NCI-H1417 (cell line): ENCODE measurements at places on chromosomes 5 and 9.

DNA sequence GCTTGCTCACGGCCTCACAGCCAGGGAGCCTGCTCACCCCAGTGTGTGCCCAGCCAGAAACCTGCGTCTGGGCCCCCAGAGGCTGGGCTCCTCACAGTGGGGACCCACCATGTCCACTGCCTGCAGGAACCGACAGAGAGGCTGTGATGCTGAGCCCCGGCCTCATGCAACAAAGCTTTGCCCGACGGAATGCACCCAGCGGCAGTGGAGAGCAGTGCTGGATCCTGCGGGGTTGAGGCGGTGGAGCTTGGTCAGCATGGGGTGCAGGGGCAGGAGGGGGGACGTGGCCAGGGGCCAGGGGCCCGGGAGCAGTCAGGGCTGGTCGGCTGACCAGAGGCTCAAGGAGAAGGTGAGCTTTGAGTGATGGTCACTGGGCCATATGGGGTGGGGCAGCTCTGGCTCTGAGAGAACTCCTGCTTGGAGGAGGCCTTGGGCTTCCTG lies 7.7 kb upstream of the CEP72 start:
- no peak for DNase-seq

DNA sequence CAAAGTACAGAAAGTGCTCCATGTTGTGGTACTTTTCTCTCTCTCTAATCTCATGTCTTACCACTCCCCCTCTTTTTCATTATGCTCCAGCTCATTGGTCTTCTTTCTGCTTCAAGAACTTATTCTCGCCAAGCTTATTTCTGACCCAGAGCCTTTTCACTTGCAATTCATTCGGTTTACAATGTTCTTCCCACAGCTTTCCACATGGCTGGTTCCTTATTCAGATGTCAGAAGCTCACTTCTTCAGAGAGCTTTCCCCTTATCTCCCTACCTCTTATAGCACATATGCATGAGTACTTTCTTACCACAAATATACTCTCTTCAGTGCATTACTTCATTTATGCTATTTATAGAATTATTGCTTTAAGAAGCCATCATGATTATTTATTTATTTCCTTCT lies 338.8 kb upstream of the ATP10B start:
- DNase-seq, result peak; percentile 2

DNA sequence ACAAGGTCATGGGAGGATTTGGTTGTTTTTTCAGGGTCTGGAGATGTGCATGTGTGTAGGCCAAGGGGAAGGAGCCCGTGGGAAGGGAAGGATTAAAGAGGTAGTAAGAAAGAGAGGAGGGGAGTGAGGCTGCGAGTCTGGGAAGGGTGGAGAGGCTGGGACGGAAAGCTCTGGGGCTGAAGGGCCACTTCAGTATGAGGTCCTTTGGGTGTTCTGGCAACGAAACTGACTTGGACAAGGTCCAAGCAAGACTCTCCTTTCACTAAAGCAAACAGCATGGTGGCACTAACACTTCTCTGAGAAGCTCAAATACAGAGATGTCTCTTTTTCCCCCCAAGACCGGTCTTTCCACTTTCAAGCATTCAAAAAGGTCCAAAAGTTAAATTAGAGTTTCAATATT lies 394.5 kb downstream of the ARHGEF28 start:
- DNase-seq, result peak; percentile 69

DNA sequence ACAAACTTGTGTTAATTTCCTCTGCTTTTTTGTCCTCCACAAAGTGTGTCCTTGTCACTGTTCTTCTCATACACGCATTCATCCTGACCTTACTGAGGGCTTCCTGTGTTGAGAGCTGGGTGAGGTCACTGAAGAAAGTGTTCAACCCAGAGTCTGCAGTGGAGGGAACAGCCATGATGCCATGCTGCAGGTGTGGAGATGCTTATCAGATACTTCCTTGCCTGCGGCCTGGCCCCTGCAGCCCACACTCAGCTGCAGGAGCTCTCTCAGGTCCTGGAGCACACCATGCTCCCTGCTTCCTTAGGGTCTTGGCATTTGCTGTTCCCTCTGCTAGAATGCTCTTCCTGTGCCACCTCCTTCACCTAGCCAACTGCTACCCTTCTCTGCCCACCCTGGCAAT lies 108.1 kb upstream of the SPRY4 start:
- no peak for DNase-seq

DNA sequence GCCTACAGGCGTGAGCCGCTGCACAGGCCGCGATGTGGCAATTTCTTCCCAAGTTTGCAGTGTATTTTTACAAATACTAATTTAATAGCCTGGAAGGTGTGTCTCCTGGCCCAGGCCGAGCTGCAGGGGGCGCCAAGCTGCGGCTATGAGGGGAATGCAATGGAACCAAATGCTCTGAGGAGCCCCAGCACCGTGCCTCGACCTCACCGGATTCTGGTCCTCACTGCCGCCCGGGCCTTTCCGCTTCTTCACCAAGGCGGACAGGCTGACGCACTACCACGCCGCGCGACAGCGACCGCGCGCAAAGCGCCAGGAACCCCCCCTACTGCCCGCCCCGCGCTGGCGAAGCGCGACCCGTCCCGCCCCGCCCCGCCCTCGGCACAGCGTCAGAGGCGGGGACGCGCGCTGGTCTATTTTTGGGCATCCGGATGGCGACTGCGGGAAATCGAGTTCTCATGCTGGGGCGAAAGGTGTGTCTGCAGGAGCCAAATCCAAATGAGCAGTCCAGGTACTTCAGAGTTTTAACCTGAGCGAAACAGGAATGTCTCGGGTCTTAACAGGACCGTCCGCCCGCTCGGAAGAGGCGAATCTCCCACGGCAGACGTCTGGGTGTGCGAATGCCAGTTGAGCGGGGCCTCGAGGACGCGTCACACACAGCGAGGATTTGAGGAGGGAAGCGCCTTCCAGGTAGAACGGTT lies 31.7 kb upstream of the PRXL2C start:
- DNase-seq, result peak; percentile 80
